CD4-positive, alpha-beta T cell treated with Interleukin-17A for 1 hour (primary cell): ENCODE measurements at places on chromosomes 5 and 9.

GRCh38 chr5:137152616-137153015 lies 346.5 kb downstream of the SPOCK1 start:
- no peak for DNase-seq

GRCh38 chr9:108681851-108682590 lies 173.8 kb downstream of the ACTL7B start:
- no peak for DNase-seq

DNA sequence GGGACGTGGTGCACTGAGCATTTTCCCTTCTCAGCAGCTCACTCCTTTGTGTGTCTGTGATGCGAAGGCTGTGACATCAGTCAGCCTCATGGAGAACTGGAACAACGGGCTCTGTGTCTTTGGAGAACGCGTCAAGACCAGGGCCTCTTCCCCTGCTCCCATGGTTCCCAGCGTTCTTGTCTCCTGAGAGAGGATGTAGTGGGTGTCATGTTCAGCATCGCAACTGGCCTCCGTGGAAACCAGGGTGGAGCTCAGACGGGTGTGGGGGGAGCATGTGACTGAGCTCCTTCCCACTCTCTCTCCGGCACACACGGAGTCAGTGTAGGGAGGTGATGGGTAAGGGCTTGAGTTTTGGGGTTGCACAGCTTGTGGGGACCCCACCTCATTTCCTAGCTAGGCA lies 59.7 kb downstream of the TENT4A start:
- DNase-seq: no peak

DNA sequence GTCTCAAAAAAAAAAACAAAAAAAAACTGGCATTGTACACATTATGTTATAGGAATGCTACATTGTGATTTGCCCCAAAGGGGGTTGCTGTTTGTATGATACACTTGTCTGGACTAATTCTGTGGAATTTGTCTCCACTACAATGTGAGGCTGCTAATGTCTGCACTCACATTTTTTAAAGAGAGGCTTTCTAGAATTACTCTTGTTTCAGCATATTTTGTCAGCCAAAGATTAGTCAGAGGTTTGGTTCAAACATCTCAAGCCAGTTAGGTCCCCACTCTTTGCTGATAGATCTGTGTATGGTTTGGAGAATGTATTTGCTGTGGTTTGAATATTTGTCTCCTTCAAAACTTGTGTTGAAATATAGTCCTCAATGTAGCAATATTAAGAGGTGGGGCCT lies 59.3 kb upstream of the ZNF169 start:
- DNase-seq: no peak

DNA sequence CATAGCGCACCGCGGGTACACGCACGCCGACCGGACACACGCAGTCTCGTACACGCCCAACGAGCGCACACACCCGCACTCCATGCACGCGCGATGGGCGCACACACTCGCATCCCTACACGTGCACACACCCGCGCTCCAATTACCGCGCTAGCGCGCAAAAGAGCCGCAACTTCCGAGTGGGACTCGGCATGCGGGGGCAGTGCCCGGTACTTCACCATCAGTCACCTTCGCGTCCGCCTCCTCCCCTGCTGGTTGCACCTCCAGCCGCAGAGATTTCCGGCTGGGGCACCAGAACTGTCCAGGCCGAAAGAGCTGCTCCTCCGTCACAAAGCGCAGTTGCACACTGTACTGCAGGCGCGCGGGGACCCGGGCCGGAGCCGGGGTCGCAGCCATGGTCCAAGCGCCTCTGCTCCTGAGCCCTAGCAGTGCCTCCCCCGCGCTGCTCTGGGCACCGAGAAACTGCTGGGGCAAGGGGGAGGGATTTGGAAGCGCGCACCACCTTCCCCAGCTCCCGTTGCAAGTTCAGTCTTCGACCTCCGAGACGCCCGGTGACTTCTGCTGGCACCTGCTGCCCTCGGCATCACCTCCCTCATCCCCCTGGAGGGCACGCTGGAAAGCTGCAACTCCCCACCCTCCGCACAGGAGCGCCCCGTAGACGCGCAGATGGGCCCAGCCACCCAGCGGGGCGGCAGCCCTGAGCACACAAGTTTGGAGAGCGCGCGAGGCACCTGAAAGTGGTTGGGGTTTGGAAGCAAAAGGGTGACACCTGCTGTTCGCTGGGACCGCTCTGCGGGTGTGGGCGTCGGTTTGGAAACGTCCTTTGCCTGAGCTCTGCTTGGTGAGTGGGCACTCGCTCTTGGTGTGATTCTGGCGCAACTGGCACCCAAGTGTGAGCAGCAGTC lies 337.4 kb upstream of the PUM3 start:
- peak; percentile 5 for DNase-seq

GRCh38 chr5:150561192-150561512 lies 53.2 kb downstream of the NDST1 start:
- DNase-seq: no peak

GRCh38 chr9:36956908-36957307 lies 77.2 kb downstream of the PAX5 start:
- DNase-seq: no peak

DNA sequence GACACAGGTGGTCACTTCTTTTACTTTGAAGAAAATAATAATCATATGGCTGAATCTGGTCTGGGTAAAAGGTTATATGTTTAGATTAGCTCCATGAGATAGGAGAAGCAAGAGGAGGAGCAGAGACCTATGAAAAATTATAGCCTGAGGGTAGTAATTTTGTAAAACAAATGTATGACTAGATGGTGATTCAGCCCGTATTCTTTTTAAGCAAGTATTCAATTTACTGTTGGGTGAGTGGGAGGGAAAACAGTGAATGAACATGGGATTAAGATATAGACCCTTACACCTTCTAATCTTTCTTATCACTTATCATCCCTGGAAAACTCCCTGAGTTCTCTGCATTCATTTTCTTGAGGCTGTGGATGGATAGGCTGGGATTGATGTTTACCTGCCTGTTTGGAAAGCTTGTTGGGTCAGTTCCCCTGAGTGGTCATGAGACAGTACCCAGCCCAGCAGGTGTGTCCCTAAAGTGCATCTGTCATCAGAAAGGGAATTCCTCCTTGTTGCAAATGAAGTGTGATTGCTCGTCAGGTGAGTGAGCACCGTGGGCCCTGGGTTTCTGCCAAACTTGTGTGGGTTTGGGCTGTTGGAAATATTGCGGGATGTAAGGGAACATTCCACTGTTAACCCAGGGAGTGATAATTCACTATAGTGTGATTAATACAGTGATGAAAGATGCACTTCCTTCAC lies 101.2 kb upstream of the GDNF start:
- DNase-seq: no peak

DNA sequence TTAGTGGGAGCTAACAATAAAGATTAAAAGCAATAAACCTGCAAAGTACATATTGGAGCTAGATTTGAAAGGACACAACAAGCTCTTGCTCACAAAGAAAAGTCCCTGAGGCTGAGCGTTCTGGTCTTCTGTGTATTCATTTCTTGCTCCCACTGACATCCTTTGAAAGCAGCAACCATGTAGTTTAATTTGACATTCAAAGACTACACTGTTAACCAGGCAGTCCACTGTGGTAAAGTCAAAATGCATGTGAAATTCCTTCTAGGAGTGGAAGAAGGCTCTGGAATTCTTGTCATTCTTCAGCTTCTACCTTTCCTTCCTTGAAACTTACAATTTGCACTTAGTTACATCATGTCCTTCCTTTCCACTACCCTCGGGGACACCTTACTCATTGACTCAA lies 480.7 kb downstream of the CSNK1G3 start:
- no peak for DNase-seq

- DNase-seq: no peak
These were observed 272.8 kb downstream of the GAS1 start for GRCh38 chr9:86674487-86674886.

GRCh38 chr5:133391354-133392136 lies 220.8 kb downstream of the FSTL4 start:
- no peak for DNase-seq

DNA sequence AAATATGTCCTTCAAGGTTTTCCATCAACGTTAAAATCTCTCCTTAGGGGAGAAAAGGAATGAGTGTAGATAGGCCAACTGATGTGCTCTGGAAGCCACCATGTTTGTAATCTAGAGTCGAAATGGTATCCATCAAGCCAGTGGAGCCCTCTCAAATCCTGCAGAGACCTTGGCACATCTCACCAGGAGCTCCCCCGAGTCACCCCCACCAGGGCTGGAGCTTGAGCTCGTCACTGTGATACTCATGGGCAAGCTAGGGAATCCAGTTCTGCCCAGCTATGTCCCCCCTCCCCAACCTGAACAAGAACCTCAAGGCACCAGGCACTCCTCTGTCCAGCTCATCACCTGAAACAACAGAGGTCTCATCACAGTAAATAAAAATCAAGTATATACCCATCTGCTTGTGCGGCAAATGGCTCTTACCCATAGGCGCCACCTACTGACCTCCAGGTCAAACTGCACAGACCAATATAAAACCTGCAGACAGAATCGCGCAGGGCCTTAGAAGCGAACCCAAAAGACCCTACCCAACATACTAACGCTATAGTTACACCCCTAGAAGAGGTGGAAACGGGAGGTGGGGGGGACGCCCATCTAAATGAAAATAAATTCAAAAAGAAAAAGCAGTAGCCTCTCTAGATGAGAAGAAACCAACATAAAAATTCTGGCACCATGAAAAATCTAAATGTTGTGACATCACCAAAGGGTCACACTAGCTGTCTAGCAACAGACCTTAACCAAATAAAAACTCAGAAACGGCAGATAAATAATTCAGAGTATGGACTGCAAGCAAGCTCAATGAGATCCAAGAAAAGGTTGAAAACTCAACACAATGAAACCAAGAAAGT lies 75.0 kb downstream of the TTC39B start:
- peak; percentile 26 for DNase-seq

DNA sequence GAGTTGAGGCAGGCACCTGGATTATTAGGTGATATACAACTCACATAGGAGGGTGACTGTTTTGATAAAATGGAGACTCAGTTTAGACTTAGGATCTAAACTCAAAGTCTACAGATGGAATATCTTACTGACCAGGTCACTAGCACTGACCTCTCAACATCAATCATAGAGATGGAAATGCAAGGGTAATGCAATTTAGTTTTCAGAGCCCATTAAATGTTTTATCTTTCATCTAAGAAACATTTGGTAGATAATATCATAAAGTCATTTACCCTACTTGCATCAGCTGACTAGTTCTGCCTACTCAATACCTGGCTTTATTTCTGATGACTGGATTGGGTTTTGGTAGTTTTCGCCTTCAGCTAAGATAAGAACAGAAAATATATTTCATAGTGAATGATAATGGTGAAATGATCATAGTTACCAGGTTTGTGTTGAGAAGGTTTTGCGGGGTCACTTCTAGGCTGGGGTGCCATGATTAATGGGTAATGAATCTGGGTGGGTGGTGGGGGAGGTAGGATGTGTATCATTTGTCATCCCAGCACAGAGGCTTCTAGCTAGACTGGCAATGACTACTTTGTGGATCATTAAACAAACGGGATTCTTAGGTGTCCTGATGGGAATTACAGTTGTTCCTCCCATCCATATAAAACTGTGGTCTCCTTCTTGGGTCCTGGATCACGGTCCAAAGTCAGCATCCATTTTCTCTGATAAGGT lies 173.4 kb downstream of the PPP2R2B start:
- no peak for DNase-seq

GRCh38 chr5:56369361-56369811 lies 136.3 kb upstream of the ANKRD55 start:
- DNase-seq: no peak

GRCh38 chr5:7376871-7377270 lies 19.1 kb upstream of the ADCY2 start:
- no peak for DNase-seq

DNA sequence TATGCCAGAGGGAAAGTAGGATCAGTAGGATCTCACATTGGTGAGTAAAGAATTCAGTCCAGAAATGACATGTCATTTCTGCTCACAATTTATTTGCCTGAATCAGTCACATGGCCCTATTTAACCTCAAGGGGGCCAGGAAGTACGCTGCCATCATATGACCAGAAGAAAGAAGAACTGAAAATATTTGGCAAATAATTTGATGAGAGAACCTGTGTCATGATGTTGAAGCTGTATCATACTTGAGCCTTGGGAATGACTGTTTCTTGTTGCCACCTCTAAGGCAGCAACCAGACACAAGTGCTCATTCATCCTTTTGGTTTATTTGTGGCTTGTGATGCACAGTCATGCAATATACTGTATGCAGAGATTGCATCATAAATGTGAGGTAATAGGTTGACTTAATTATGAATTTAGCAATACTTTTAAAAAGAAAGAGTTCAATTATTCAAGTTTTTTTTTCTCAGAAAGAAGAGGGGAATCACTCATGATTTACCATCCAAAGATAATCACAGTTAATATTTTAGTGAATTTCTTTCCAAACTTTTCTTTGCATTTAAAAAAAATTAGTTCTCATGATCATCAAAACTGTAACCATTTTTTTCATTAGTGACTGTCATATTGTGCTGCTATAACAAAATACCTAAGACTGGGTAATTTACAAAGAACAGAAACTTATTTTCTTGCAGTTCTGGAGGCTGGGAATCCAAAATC lies 8.2 kb upstream of the ZFYVE16 start:
- peak; percentile 24 for DNase-seq

- no peak for DNase-seq
These were observed 361.0 kb upstream of the SEMA6A start for GRCh38 chr5:116935561-116936162.

DNA sequence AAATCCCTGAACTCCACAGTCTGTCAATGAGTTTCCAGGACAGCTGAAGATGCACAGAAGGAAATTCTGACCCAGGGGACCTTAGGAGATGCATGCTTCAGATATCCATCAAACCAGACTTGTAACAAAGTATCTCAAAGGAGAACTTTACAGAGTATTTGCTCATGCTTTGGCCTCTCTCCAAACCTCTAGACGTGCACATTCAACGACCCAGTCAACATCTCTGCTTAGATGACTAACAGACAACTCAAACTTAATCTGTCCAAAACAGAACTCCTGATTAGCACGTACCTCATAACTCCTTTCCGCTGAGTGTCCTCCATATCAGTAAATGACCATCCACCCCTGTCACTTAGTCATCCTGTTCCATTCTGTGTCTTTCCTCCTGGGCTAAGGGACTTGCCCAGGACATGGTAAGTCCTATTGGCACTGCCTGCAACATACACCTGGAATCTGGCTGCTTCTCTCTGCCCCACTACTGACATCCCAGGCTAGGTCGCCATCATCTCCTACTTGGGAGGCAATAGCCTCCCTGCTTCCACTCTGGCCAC lies 107.4 kb downstream of the LMNB1 start:
- no peak for DNase-seq

DNA sequence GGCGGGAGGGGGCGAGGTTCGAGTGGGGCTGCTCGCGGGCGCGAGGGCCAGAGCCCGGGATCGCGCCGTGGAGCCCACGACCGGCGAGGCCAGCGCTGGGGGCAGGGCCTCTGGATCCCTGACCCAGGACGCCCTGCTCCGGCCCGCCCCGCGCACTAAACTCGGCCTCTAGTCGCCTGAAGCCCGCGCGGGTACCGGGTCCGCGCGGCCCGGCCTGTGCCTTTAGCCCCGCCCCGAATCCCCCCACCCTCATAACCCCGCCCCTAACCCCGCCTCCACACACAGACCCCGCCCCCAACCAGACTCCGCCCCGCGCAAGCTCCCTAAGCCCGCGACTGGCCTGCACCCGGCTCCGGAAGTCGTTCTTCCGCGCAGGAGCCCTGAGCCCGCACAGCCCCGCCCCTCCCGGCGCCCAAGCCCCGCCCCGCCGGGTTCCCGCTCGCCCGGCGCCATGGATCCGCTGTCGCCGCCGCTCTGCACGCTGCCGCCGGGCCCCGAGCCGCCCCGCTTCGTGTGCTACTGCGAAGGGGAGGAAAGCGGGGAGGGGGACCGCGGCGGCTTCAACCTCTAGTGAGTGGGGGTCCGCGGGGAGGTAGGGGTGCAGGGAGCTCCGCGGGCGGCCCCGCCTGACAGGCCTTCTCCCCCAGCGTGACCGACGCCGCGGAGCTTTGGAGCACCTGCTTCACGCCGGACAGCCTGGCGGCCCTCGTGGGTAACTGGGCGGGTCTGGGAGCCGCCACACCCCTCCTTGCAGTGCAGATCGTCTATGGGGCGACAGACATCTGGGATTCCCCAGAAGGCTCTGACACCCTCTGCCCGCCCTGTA lies at the start of gene PAXX:
PAXX (plus strand) TSS at position 430 of the 826 bp plus-strand sequence; CDS start at position 452, 22 bp downstream.
- DNase-seq: peak; percentile 94
